ENCODE measurements at places on chromosomes 7 and 10.

- no peak overlapping the region for H3K4me3 ChIP-seq
- H3K27me3 ChIP-seq: no peaks in the 10 kb centered on the region
- no peak for DNase-seq
- H3K4me1 ChIP-seq: no peaks in the 10 kb centered on the region
- no peak overlapping the region for H3K27ac ChIP-seq
- H3K36me3 ChIP-seq: no peaks in the 10 kb centered on the region
Observed at GRCh38 chr10:82319562-82319961, 444.6 kb downstream of the NRG3 start.

DNA sequence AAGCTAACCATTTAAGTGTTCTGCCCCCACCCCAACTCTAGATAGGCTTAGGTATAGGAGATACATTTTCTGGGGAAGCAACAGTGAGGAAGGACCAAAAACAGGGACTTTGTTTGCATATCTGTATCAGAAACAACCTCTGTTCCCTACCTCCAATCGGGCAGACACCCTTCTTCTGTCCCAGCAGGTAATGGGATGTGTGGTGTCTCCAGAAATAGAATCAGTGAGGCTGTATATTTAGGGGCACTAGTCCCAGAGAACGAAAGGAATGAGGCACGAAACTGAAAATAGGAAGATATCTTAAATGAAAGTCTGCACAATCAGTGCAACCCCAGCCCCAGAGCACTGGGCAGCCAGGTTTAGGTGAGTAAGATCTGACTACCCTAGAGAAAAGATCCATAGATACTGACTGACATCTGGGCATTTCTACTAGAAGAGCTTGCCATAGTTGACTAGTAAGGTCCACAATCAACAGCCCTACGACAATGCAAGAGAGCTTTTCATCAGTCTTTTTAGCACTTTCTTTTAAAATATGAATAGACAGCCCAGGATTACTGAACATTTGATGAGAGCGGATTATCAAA, 28.1 kb downstream of the PLEKHA1 start:
- H3K4me1 ChIP-seq: no peaks in the 10 kb centered on the region
- H3K36me3 ChIP-seq: peaks cover 2% of the 10 kb centered on the region
- no peak overlapping the region for H3K27ac ChIP-seq

DNA sequence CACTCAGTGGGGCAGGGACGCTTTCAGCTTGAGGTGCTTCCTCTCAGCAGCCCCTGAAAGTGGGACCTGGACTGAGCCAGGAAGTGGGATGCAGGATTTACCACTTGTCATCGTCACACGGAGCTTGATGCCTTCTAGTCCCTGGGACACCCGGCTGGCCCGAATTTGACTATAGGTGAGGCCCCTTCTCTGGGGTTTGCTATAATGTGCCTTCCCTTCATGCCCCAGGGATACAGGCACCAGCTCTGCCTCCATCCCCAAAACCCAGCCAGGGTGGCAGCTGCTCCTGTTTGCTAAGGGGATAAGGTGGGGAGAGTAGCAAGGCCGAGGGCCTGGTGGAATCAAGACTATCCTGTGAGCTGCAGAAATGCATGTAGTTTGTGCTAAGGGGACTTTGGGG, 235.0 kb downstream of the GLRX3 start:
- H3K4me3 ChIP-seq: no peak overlapping the region
- H3K27ac ChIP-seq: no peak overlapping the region
- DNase-seq: no peak
- H3K27me3 ChIP-seq: peaks cover 2% of the 10 kb centered on the region
- H3K36me3 ChIP-seq: no peaks in the 10 kb centered on the region
- H3K4me1 ChIP-seq: no peaks in the 10 kb centered on the region

DNA sequence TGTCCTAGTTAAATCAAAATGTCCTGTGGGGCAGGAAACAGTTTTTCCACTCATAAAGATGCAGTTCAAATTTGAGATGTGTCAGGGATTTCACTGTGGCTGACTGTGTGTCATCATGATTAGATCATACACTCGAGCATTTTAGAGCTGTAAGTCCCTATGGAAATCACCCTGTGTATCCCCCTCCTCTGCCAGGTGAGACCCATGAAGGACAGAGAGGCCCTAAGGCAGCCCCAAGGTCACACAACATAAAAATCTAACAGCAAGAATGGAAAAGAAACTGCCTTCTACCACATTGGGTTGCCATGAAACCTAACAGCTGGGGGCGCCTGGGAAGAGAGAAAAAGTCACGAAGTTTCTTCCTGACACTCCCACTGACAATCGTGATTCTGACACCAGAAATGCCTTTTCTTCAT, 135.8 kb downstream of the KCNMA1 start:
- H3K36me3 ChIP-seq: no peaks in the 10 kb centered on the region
- H3K27me3 ChIP-seq: peaks cover 7% of the 10 kb centered on the region
- H3K4me1 ChIP-seq: peaks cover under 1% of the 10 kb centered on the region
- no peak for DNase-seq
- no peak overlapping the region for H3K27ac ChIP-seq

DNA sequence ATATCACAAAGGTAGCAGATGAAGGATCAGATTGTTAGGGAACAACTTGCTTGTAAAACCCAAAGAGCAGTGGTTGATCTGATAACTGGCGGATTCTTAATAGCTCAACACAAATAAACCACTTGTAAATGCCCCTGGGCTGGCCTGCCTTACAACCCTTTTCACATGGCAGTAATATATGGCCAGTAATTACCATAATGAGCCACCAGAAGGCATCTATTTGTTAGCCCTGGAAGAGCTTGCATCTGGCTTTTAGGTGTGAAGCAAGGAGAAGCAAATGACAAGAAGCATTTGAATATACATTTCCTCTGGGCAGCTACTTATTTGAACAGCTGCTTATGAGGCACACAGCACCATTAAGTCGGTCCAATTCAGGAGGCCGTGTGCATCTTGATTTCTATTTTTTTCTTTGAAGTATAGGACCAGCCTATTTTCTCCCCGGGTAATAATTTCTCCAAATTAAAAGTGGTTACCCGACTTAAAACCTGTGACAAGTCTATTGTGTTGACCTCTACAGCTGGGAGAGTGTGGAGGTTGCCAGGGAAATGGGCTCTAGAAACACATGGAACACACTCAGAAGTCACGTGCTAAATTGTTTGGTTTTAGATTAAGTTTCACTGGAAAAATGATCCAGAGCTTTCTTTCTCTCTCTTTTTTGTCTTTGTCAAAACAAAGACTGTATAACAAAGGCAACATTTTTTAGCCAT, 113.4 kb downstream of the SEM1 start:
- peaks cover 5% of the 10 kb centered on the region for H3K27me3 ChIP-seq
- no peaks in the 10 kb centered on the region for H3K36me3 ChIP-seq
- no peaks in the 10 kb centered on the region for H3K4me1 ChIP-seq
- no peak overlapping the region for H3K4me3 ChIP-seq
- H3K27ac ChIP-seq: no peak overlapping the region

GRCh38 chr10:93319096-93319495, 163.0 kb downstream of the MYOF start:
- H3K36me3 ChIP-seq: no peaks in the 10 kb centered on the region
- no peak for DNase-seq
- H3K27me3 ChIP-seq: peaks cover 1% of the 10 kb centered on the region
- no peak overlapping the region for H3K27ac ChIP-seq
- H3K4me3 ChIP-seq: no peak overlapping the region
- H3K4me1 ChIP-seq: no peaks in the 10 kb centered on the region

GRCh38 chr7:51219261-51219988, 97.2 kb downstream of the COBL start:
- no peak overlapping the region for H3K4me3 ChIP-seq
- no peak for DNase-seq
- H3K4me1 ChIP-seq: no peaks in the 10 kb centered on the region
- H3K36me3 ChIP-seq: no peaks in the 10 kb centered on the region

GRCh38 chr7:128066858-128067257, 35.6 kb upstream of the LRRC4 start:
- H3K27me3 ChIP-seq: no peaks in the 10 kb centered on the region
- peaks cover 10% of the 10 kb centered on the region for H3K36me3 ChIP-seq
- peaks cover 15% of the 10 kb centered on the region for H3K4me1 ChIP-seq
- no peak overlapping the region for H3K4me3 ChIP-seq
- H3K27ac ChIP-seq: no peak overlapping the region
- no peak for DNase-seq

DNA sequence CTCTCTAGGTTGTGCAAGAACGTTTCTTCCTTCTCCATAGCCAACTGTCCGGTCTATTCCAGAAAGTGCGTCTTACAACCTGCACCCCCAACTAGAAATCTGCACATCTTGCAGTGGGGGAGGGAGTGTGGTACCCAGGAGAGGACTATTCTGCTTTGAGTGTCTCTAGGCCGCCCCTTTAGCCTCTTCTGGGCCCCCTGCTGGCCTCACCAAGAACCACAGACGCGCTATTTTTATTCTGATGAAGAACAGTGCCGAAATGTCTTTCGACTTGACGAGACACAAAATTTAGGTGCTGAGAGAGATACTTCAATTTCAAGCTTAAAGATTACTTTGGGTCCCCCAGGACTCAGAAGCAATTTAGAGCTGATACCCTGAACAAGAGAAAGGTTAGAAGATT, 1.0 kb downstream of the CNPY1 start:
- no peaks in the 10 kb centered on the region for H3K36me3 ChIP-seq
- no peak overlapping the region for H3K27ac ChIP-seq
- no peak overlapping the region for H3K4me3 ChIP-seq
- no peak for DNase-seq
- H3K27me3 ChIP-seq: peaks cover 5% of the 10 kb centered on the region

DNA sequence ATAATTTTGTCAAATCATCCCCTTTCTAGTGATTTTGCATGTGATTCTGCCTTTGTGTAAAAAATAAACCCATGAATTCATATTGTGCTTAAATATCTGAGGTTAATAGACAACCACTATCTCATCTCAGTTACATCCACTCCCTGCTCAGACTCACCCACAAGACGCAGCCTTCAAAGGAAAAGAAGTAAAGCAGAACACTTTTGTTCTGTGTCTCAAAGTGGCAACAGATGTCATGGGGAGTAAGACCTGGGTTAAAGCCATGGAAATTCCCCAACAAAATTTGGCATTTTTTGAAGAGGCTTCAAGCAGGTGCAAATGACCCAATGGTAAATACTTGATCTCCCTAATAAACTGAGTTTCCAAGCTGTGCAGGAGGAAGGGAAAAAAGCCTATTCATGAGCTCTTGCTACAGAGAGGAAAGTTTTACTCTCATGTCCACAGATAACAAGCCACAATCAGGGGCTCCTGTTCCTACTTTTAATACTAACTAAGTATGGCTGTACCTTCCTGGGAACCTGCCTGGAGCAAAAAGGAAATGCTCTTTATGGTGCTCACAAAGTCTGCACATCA, 4.7 kb downstream of the CYP3A7 start:
- no peaks in the 10 kb centered on the region for H3K4me1 ChIP-seq
- DNase-seq: no peak
- no peaks in the 10 kb centered on the region for H3K36me3 ChIP-seq
- H3K27ac ChIP-seq: no peak overlapping the region
- peaks cover under 1% of the 10 kb centered on the region for H3K27me3 ChIP-seq

DNA sequence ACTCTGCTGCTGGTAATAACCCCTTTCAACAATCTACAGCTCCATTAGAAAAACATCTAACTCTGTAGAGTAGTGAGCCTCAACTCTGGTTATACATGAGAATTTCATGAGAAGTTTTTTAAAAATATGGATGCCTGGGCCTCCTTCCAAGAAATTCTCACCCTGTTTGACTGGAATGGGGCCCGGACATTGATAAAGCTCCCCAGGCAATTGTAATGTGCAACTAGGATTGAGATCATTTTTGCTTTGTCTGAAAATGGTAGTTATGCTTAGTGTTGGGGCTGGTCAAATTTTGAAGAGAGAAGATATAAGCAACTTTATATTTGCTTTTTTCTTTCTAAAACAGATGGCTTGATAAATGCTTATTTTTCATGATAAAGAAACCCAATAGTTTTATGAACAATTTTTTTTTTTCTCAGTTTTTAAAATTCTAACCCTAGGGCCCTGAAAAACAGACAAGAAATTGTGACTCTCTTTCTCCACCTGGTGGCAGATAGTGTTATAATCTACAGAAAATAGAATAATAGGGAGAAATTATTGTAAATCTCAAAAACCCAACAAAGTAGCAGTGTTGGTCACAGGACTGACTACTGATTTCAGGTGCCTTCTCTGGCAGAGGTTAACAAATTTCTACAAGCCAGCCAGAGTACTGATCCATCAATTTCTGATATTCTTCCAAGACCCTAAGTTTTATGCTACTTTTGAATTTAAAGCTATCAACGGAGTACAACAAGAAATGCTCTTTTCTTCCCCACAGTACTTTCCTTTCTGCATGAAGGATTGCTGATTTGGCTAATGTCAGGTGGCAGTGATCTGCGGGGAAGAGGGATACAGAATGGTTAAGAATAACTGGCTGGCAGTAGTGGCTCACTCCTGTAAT, 174.8 kb downstream of the DKK1 start:
- H3K27me3 ChIP-seq: no peaks in the 10 kb centered on the region
- no peak overlapping the region for H3K27ac ChIP-seq
- H3K36me3 ChIP-seq: no peaks in the 10 kb centered on the region

All from memory B cell (primary cell).